ENCODE measurements at places on chromosomes 4 and X.

GRCh38 chrX:70196961-70197720, 19.9 kb downstream of the DGAT2L6 start:
- DNase-seq = peak; percentile 23

GRCh38 chr4:108959491-108959890, 196.6 kb upstream of the ETNPPL start:
- DNase-seq = no peak

DNA sequence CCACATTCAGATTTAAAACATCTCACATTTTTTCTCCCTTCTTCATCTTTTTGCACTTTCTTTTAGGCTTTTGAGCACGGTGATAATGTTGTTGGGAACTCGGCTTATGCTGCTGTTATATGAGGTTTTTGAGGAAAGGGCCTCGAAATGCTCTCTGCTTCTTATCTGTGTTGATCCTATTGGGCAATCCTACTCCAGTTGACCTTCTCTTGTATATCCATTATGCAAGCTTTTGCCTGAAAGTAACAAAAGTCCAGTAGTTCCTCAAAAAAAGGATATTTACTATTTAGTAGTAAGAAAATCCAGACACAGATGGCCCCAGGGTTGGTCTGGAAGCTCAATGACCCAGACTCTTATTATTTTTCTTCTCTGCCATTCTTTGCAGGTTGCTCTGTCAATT, 57.7 kb upstream of the SPANXB1 start:
- no peak for DNase-seq

DNA sequence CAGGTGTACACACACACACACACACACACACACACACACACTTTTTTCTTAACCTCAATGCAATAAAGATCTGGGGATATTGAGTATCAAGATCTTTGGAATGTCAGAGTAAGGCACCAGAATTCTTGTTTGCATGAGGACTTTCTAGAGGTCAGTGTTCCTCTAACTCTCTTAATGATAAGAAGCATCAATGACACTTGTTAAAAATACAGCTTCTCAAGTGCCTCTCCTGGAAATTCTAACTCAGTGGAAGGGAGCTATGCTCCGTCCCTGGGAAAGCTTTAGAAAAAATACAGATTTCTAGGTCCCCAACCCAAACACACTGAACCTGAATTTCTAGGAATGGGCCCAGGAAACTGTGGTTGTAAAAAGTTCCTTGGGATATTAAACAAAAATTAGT, 25.8 kb upstream of the HCCS start:
- no peak for DNase-seq

All from NCI-H1417 treated with DMSO at 0.1 percent for 48 hours (cell line).